ENCODE measurements at places on chromosomes 7 and 10.

DNA sequence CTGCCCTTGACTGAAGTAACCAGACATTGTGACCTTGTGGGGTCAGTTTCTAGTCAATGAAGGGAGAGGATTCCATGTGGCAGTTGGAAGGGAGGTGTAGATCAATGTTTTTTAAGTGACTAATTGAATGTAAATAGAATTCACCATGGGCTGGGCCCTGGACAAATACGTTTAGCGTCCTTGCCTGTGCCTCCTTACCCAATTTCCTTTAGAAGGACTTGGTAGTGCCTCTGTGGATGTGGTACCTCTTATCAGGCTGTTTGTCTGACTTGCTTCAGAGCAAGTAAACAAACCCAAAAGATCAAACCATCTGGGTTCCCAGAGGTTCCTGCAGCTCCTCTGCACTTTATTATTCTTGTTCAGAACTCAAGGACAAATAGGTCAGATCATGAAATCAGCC is 4.3 kb upstream of the KAT6B start:
- no peak for DNase-seq

DNA sequence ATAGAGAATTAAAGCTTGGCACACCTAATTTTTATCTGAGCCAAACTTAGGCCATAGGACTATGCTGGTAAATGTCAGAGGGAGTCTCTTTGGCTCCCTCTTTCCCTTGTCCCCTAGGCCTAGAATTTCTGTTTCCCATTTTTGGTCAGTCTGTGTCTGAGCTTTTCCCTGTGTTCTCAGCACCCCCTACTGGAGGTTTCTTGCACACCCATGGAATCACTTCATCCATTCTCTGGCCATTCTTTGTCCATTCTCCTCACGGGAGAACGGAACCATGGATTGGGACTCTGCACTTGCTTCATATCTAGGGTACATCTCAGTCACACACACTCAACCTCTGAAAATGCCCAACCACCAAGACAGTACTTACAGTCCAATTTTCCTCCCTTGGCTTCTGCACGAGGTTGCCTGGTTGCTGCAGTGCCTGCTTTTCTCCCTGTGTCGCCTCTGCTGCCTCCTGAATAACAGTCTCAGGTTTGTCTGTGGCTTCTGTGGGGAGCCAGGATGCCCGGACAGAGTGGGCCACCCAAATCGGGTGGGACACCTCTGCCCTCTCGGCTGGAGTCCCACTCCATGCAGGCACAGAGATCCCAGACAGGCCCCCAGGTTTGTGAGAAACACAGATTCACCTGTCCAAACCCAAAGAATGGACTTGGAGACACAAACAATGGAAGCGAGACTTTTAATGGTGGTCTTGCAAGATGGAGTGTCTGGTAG is 35.1 kb upstream of the DNAH11 start:
- no peak for DNase-seq

DNA sequence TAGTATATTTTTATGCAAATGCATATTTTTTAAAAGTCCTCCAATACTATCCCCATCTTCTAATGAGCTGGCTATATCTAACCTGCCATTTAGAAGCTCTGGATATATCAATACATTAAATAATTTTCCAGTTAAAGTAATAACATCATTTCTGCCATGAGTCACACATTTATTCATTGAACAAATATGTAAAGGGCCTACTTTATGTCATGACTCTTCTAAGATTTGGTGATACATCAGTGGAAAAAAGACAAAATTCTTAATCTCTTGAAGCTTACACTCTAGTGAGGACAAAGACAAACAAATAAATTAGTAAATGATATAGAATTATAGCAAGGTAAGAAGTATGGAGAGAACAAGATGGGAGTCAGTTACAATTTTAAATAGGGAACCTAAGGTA is 716.8 kb upstream of the LRRTM3 start:
- no peak for DNase-seq

DNA sequence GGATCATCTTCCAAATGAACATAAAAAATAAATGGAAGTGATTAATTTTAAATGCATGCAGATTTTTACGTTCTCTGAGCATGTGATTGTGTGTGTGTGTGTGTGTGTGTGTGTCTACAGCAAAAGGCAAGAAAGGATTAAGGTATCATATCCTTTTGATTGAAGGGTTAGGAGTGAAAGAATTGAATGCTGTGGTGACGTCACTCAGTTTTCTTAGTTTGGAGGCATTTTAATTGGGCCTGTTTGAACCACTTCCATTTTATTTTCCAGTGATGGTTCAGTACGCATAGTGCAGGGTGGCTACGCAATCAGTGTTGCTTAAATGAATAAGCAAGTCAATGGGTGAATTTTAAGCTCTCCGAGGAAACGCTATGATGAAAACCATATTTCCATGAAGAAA is 31.3 kb downstream of the TACC2 start:
- no peak for DNase-seq

- no peak for DNase-seq
Measured at GRCh38 chr10:28054228-28054860, 55.5 kb upstream of the ODAD2 start.

GRCh38 chr7:28155964-28156363 is 24.6 kb downstream of the JAZF1 start:
- DNase-seq = no peak

DNA sequence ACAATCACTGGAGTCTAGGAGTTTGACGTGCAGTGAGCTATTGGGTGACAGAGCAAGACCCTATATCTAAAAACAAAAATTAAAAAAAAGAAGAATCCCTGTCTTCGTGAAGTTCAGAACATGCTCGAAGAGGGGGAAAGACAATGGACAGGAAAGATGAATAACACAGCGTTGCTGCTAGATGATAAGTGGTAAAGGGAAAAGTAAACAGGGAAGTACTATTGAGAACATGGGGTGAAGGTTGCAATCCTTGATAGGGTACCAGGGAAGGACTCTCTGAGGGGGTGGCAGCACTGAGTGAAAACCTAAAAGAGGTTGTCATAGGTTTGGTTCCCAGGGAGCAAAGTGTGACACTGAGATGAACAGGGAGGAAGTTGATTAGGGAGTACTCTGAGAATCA is 2.8 kb upstream of the ABRAXAS2 start:
- DNase-seq = no peak

DNA sequence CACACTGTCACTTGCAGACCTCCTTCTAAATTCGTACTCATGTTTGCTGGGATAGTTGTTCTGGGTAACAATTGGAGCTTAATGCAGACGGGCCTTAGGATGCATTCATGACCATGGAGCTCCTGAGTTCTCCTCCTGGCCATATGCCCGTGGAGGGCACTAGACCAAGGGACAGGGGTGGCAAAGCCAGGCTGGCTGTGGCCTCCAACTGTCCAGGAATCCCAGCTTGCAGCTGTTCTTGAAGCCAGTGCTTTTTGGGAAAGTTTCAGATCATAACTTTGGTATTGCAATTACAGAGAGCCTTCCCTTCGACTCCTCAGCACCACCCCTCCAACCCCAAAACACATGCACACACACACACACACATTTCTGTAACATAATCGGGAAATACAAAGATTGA is 30.6 kb downstream of the ANTXRL start:
- no peak for DNase-seq

GRCh38 chr7:81789406-81790119 is 19.7 kb upstream of the HGF start:
- no peak for DNase-seq

DNA sequence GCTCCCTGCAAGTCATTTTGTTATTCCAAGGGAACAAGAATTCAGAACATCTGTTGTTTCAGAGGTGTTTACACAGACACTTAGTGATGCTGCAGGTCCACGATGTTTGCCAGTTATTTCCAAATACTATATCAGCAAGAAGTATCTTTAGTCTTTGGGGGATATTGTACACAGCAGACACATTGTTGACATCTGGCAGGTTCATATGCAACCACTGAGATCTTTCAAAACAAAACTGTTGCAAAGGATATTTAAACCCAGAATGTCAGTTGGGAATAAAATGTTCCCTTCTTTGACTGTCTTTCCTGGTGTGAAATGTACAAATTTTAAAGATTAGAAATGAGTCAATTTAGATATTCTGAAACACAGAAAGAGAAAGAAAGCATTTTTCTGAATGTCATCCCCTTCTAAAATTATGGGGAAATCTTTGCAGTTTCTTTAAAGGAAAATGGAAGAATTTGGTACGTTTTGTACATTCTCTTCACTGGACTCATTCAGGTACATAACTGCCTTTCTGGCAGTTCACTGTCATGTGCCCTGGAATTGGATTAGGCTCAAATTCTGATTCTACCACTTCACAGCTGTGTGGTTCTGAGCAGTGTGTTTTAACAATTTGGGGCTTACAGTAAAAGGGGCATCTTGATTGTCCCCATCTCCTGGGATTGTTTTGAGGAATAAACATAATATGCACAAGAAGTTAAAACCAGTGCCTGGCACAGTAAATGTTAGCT is 40.3 kb upstream of the CELF2 start:
- DNase-seq = no peak

GRCh38 chr10:80265740-80266512 is 23.5 kb downstream of the MAT1A start:
- no peak for DNase-seq

DNA sequence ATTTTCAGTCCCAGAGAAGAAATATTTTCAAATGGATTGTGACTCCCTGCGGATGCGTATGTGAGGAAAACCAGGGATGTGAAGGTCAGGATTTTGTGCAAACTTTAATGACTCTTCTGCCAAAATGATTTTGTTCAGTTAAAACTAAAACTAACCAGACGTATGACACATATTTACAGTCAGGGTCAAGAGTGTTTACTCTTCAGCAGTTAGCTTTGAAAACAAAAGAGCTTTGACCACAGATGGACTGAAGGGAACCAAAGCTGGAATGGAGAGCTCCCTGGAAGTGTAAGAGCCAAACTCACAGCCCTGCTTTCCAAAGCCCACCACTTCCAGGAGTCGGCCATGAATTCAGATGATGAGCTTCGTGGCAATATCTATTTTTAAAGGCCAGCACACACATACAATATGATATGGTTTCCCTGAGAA is 15.5 kb downstream of the SVIL start:
- no peak for DNase-seq

- DNase-seq = no peak
Measured at GRCh38 chr7:144455040-144455404, 51.5 kb upstream of the NOBOX start.

Data from esophagus squamous epithelium (tissue), 5 donors.